Body of pancreas (tissue), 4 donors: ENCODE measurements at places on chromosomes 3 and 15. TPM values are rescaled to one million over a fixed set of nuclear protein-coding genes. Genes with fewer than 3 reads are reported as not detected.

The GBE1 gene
- 9.6 TPM for total RNA-seq

The CPLX3 gene
- not detected for total RNA-seq

The SLCO2A1 gene
- total RNA-seq: 7.0 TPM

The LRIG1 gene
- total RNA-seq: 114 TPM

The REC114 gene
- total RNA-seq: not detected
